Thoracic aorta (tissue), 2 donors: ENCODE measurements at places on chromosomes 6 and 20.

- no peak for DNase-seq
Measured at GRCh38 chr6:17656092-17656491, 50.6 kb downstream of the NUP153 start.

DNA sequence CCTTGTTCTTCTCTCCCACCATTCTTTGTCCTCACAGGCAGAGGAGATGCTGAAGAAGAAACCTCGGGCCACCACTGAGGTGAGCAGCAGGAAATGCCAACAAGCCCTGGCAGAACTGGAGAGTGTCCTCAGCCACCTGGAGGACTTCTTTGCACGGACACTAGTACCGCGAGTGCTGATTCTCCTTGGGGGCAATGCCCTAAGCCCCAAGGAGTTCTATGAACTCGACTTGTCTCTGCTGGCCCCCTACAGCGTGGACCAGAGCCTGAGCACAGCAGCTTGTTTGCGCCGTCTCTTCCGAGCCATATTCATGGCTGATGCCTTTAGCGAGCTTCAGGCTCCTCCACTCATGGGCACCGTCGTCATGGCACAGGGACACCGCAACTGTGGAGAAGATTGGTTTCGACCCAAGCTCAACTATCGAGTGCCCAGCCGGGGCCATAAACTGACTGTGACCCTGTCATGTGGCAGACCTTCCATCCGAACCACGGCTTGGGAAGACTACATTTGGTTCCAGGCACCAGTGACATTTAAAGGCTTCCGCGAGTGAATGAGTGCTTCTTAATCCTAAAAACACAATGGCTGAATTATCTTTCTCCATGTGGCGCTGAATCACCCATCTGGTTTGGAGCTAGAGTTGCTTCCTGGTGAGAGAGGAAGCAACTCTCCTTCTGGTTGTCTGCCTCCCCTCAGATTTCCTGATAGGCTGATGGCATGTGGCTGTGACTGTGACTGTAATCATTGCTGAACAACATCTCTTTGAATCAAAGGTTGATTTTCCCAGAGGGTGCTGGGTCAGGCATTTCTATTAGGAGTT is 4.6 kb downstream of the MAD2L1BP start:
- DNase-seq, result no peak

DNA sequence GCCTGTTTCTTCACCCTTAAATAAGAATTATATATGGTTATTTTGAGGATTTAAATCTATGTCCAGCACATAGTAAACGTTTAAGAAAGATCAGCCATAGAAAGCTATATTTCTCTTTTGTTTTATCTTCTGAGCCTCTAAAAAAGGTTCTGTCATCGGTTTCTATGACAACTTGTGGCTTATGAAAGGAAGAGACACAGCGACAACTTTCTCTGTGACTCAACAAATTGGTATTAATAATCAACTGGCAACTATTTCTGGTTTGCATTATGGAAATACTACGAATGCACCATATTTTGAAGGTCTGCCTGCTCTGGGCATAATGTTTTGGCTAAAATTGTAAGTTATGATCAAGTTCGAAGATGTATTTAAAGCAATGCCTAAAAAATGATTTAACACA is 751.0 kb downstream of the CD109 start:
- DNase-seq, result no peak

DNA sequence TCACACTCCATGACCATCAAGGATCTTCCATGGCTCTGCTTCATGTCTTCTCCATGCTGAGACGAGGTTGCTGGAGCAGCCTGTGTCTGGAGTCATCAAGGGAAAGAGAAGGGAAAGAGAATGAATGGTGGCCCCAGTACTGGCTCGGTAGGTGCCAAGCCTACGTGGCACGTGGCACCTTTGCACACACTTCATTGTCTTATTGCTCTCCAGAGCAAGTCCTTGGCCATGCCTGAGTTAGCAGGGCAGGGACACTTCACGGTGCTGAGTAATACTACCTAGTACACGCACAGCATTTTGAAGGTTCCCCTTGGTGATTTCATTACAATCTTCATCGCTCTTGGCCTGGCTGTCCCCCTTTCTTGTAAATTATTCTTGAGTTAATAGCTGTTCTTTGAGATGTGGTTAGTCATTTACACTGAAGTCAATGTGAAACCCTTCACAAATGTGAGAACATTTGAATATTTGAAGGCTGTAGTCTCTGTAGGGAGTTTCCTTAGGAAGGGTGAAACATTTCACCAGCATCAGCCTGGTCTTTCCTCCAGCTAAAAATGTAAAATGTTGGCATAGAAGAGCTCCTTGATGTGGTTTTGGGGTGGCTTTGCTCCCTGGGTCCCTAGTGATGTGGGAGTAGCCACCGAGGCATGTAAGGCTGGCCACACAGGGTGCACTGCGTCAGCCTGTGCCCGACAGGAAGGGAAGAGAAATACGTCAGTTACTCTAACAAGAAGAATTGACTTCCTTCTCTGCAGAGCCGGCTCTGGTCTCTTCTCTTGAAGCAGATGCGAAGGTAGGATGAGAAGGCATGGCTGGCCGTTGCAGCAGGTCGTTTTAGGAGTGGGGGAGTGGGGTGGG is at the start of gene SYTL3:
TSS of gene SYTL3 (plus strand) at position 766 of the 855 bp plus-strand sequence. CDS start 13,215 bp downstream, outside the sequence.
- DNase-seq, result no peak

- no peak for DNase-seq
Measured at GRCh38 chr6:45478240-45478639, 100.5 kb upstream of the SUPT3H start.

DNA sequence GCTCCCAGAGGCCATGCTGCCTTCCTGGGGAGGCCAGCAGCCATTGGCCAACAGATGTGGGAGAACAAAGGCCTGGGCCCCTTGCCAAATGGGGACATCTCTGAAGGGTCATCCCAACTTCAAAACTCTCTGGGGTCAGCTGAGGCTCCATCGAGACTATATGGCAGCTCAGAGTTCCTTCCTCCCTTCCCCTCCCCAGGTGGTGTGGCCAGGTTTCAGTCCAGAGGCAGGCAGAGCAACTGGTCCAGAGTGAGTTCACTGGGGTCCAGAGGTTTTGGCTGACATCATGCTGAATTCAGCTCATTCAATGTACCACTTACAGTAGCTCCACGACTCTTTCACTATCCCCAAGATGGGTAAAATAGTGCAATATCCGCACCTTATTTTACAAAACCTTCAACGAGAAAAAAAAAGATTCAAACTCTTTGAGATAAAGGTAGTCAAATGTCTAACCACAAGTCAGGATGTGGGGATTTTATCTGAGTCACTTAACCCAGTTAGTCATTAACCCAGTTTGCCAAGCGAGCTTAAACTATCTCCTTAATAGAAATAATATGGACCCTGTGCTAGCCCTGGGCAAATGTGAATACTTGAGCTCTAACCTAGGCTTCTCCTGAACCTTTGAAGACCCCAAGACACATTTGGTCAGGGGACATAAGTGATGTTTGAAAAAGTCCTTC is 108.4 kb upstream of the PLEKHG1 start:
- no peak for DNase-seq

- DNase-seq, result no peak
Measured at GRCh38 chr6:37288247-37288646, 30.3 kb upstream of the TMEM217 start.

GRCh38 chr6:68778356-68779020 is 143.4 kb downstream of the ADGRB3 start:
- no peak for DNase-seq

- DNase-seq, result no peak
Measured at GRCh38 chr20:41201760-41202159, 64.4 kb downstream of the PLCG1 start.

- no peak for DNase-seq
Measured at GRCh38 chr20:64030371-64031134, 5.4 kb upstream of the C20orf204 start.

- DNase-seq, result no peak
Measured at GRCh38 chr20:51801823-51802123, 548 bp downstream of the SALL4 start.

GRCh38 chr20:62286493-62287064 is 16.2 kb upstream of the ADRM1 start:
- no peak for DNase-seq

GRCh38 chr6:75932067-75932466 is 140.4 kb downstream of the IMPG1 start:
- no peak for DNase-seq

DNA sequence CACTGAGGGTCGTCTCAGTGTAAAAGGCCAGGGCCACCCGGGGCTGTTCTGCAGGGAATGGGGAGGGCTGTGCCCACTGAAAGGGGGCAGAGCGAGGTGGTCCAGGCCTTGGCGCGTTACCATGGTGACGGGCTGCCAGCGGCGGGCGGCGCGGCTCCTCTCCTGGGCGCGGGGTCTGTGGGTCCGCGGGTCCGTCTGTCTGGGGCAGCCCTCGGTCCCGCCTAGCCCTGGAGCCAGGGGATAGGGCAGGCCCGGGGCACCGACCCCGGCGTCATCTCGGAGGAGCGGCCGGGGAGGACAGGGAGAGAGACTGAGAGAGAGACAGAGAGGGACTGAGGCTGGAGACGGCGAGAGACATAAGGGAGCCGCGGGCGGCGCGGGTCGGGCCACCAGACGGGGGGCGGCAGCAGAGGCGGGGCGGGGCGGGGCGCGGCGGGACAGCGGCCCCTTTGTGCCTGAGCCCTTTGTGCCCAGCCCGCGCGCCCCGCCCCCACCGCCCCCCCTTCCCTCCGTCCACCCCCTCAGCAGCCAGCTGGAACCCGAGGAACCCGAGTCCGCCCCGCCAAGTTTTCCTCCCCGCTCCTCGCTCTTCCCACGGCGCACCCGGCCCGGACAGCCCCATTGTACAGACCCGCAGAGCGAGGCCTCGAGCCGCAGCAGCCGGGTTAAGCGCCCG is at the start of gene KIAA1755:
TSS of gene KIAA1755 (minus strand) at position 358 of the 676 bp plus-strand sequence. CDS start at position 123, 235 bp downstream.
- DNase-seq, result no peak

- no peak for DNase-seq
Measured at GRCh38 chr6:147067184-147067583, 137.0 kb upstream of the STXBP5 start.

GRCh38 chr20:19785173-19785982 is 27.3 kb downstream of the RIN2 start:
- DNase-seq, result no peak

DNA sequence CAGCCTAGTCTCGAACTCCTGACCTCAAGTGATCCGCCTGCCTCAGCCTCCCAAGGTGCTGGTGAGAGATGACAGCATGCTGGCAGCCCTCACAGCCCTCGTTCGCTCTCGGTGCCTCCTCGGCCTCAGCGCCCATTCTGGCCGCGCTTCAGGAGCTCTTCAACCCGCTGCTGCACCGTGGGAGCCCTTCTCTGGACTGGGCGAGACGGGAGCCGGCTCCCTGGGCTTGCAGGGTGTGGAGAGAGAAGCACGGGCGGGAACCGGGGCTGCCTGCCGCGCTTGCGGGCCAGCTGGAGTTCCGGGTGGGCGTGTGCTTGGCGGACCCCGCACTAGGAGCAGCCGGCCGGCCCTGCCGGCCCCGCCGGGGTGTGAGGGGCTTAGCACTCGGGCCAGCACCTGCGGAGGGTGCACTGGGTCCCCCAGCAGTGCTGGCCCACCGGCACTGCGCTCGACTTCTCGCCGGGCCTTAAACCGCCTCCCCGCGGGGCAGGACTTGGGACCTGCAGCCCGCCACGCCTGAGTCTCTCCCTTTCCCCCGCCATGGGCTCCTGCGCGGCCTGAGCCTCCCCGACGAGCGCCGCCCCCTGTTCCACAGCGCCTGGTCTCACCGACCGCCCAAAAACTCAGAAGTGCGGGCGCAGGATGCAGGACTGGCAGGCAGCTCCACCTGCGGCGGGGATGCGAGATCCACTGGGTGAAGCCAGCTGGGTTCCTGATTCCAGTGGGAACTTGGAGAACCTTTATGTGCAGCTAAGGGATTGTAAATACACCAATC is 31.5 kb upstream of the RANBP9 start:
- DNase-seq, result no peak

DNA sequence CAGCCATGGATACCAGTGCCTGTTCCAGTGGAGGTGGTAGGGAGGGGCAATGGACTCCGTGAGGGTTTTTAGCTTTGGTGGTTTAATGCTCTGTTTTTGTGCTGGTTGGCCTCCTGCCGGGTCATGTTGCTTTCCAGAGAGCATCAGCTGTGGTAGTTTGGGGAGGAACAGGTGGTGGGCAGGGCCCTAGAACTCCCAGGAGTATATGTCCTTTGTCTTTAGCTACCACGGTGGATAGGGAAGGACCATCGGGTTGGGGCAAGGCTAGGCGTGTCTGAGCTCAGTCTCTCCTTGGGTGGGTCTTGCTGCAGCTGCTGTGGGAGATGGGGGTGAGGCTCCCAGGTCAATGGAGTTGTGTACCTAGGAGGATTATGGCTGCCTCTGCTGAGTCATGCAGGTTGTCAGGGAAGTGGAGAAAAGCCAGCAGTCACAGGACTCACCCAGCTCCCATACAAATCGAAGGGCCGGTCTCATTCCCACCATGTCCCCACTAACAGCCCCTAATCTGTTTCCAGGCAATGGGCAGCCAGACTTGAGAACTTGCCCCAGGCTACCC is 38.9 kb downstream of the MRAP2 start:
- DNase-seq, result no peak

DNA sequence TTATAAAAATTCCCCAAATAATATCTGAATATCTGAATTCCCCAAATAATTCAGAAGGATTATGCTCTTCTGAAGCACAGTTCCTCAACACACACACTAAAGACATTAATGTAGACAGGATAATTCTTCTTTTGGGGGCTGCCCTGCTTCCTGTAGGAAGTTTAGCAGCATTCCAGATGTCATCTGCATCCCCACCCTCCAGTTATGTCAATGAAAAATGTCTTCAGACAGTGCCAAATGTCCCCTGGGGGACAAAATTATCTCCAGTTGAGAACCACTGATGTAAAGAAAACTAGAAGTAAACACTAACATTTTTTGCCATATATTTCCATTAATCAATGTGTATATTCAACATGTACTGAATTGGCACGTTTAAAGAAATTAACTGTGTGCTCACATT is 25.9 kb upstream of the NAA20 start:
- DNase-seq, result no peak

- no peak for DNase-seq
Measured at GRCh38 chr20:63442100-63442493, 30.4 kb downstream of the KCNQ2 start.

GRCh38 chr6:169177516-169178166 is 76.0 kb downstream of the THBS2 start:
- no peak for DNase-seq
